ENCODE measurements at places on chromosomes 7 and 10. TPM values are rescaled to one million over a fixed set of nuclear protein-coding genes. Genes with fewer than 3 reads are reported as not detected.

DNA sequence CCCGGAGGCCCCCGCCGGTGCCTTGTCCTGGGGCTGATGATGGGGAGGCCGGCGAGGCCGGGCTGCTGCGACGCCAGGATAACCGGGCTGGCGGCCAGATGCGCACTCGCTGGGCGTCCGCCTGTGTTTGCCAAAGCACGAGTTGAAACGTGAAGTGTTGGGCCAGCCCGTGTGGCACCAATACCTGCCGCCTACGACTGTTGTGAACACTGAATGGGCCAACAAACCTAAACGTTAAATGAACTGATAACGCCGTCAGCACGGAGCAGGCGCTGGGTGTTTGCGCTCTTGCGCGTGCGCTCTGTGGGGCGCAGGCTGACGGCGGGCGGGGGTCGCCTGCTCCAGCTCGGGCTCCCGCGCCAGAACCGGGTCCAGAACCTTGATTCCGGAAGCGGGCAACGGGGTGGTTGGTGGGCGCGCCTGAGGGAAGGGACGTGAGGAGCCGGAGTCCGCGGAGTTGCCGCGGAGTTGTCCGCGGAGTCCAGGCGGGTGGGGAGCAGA is 658 bp downstream of the CYP2E1 start:
- no peak overlapping the region for H3K4me3 ChIP-seq
- no peaks in the 10 kb centered on the region for H3K4me1 ChIP-seq
- H3K27me3 ChIP-seq, result peaks cover 25% of the 10 kb centered on the region
- H3K27ac ChIP-seq, result no peak overlapping the region
- no peaks in the 10 kb centered on the region for H3K36me3 ChIP-seq

GRCh38 chr7:79837915-79838314 is 296.7 kb upstream of the GNAI1 start:
- H3K27ac ChIP-seq, result no peak overlapping the region
- H3K27me3 ChIP-seq, result no peaks in the 10 kb centered on the region
- DNase-seq, result no peak
- H3K4me1 ChIP-seq, result no peaks in the 10 kb centered on the region
- H3K36me3 ChIP-seq, result no peaks in the 10 kb centered on the region
- no peak overlapping the region for H3K4me3 ChIP-seq

GRCh38 chr10:132208462-132209050 is 21.8 kb downstream of the DPYSL4 start:
- DNase-seq, result no peak
- no peaks in the 10 kb centered on the region for H3K27me3 ChIP-seq
- no peak overlapping the region for H3K4me3 ChIP-seq
- H3K4me1 ChIP-seq, result no peaks in the 10 kb centered on the region
- no peak overlapping the region for H3K27ac ChIP-seq

GRCh38 chr7:55086413-55087201 is 67.8 kb downstream of the EGFR start:
- peak; percentile 91 for DNase-seq
- H3K36me3 ChIP-seq, result no peaks in the 10 kb centered on the region
- H3K27me3 ChIP-seq, result no peaks in the 10 kb centered on the region
- H3K4me1 ChIP-seq, result peaks cover 30% of the 10 kb centered on the region
- peak overlapping the region; percentile 97 for H3K27ac ChIP-seq
- peak overlapping the region; percentile 46 for H3K4me3 ChIP-seq

GRCh38 chr10:95691281-95691680 is 2.4 kb downstream of the TCTN3 start:
- H3K27me3 ChIP-seq, result no peaks in the 10 kb centered on the region
- H3K4me1 ChIP-seq, result no peaks in the 10 kb centered on the region
- no peak for DNase-seq
- peaks cover 2% of the 10 kb centered on the region for H3K36me3 ChIP-seq

DNA sequence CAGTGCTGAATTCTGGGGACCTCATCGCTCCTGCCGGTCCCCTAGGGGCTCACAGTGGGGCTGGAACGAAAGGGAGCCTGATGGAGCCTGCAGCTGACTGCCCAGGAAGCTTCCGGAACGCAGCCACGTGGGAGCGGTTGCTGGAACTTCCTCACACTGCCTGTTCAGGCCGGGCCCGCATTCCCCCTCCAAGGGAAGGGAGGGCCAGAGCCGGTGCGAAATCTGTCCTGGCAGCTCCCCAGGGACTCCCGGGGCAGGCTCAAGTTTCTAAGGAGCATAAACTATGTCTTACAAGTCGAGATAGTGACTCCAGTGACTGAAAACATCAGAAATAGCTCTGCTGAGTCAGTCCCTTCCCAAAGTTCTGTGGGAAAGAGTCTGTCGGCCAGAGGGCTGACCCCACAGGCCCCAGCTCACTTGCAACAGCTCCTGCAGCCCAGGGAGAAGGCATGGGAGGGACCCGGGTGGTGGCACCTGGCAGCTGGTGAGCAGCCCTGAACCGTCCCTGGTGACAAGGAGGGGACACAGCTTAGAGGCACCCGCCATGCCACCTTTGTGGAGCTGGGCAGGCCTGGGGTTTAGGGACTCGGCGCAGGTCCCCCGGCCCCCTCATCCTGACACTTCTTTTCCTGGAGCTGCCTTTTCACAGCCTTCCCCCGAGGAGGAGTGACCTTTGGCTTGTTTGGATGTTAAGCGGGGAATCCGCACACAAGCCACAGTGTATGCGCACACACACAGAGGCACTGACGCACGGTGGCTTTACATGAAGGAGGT is 47.6 kb downstream of the PDGFA start:
- no peaks in the 10 kb centered on the region for H3K36me3 ChIP-seq
- no peak overlapping the region for H3K4me3 ChIP-seq
- peak overlapping the region; percentile 79 for H3K27ac ChIP-seq
- H3K4me1 ChIP-seq, result peaks cover 13% of the 10 kb centered on the region

OR2A5 gene
- total RNA-seq, result not detected

C10orf67 gene
- under 0.01 TPM for total RNA-seq
